ELF-1 (cell line): ENCODE measurements at places on chromosomes 1 and 21.

- no peak for DNase-seq
Measured at GRCh38 chr1:39850606-39851216, 32.6 kb downstream of the TRIT1 start.

- DNase-seq: no peak
Measured at GRCh38 chr1:208203127-208203847, 40.9 kb downstream of the PLXNA2 start.

DNA sequence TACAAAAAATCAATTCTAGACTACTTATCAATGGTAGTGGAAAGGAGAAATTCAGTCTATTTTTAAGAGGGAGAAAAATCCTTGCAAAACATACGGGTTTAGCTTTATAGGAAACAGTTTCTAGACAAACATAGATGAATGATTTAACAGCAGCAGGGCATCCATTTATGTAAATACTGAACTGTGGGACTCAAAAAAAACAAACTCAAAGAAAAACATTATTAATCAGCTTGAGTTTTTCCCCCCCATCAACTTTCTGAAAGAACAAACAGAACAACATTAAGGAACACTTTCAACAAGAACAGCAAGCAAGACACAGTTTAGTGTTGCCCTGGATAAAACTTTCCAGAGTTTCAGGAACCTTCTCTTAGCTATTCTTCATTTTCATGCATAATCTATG lies 147.3 kb upstream of the KCNK2 start:
- DNase-seq: no peak

- peak; percentile 79 for DNase-seq
Measured at GRCh38 chr21:45640888-45641479, 2.5 kb upstream of the PCBP3 start.
